ENCODE measurements at places on chromosomes 7 and 10.
A peak's percentile ranks its signal among the peaks of the same experiment; 100 is the strongest.

- DNase-seq = no peak
Measured at GRCh38 chr7:67493366-67493765, 496.7 kb downstream of the TYW1 start.

GRCh38 chr7:26863518-26864308, 677 bp downstream of the SKAP2 start:
- DNase-seq = peak; percentile 68

DNA sequence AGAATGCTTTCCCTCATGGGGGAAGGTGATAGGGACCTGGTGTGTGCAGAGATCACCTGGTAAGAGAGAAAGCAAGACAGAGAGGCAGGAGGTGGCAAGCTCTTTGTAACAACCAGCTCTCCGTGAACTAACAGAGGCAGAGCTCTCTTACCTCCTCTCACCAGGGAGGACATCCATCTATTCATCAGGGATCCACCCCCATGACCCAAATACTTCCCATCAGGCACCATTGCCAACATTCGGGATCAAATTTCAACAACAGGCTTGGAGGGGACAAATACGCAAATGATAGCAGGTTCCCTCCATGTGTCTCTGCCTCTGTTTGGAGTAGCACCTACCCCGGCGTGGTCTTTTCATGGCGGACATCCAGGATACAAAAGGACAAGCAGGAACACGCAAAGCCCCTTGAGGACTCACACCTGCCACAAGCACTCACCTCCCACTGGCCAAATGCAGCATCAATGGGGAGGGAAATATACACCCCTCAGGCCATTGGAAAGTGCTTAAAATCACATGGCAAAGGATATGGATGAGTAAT, 431.2 kb upstream of the AUTS2 start:
- DNase-seq = peak; percentile 93

- DNase-seq = no peak
Measured at GRCh38 chr10:93465806-93466675, 16.1 kb downstream of the MYOF start.

DNA sequence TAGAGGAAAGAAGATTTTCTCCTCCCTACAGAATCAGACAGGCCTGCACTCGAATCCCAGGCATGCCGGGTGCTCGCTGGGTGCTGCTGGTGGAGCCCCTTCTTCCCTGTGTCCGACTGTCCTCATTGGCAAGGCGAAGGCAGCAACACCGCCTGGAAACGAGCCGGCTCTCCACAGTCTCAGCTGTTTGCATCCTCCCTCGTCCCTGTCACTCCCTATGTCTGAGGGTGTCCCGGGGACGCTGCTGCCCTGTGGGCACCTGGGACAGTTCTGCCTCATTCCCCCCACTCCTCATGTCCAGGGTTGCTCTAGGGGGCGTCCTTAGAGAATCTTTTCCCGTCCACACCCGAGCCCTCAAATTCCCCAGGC, 31.6 kb upstream of the TMEM72 start:
- DNase-seq = no peak

- DNase-seq = no peak
Measured at GRCh38 chr10:122240401-122240800, 30.7 kb upstream of the BTBD16 start.

- DNase-seq = no peak
Measured at GRCh38 chr7:157490465-157490912, 153.7 kb downstream of the DNAJB6 start.

GRCh38 chr7:157469181-157470016, 132.6 kb downstream of the DNAJB6 start:
- no peak for DNase-seq

- DNase-seq = no peak
Measured at GRCh38 chr7:149879271-149879743, 5.5 kb downstream of the ATP6V0E2 start.

DNA sequence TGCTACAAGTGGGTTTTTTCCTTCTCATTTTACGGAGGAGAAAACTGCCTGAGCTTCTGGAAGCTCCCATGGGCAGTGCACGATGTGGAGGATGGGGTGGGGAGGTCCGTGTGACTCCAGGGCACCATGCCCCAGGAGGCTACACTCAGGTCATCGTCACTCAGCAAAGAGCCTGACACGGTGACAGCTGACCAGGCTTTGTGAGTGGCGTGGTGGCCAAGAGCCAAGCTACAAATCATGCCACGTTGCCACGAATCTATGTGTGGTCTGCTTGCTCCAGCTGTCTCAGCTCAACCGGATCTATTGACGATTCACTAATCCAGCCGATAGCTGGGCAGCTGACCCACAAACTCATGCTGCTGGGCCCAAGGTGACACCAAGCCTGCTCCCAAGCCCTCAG, 27.6 kb upstream of the C10orf71 start:
- no peak for DNase-seq

All from NCI-H2081 (cell line).